ENCODE measurements at places on chromosomes 4 and X.
A peak's percentile ranks its signal among the peaks of the same experiment; 100 is the strongest.

DNA sequence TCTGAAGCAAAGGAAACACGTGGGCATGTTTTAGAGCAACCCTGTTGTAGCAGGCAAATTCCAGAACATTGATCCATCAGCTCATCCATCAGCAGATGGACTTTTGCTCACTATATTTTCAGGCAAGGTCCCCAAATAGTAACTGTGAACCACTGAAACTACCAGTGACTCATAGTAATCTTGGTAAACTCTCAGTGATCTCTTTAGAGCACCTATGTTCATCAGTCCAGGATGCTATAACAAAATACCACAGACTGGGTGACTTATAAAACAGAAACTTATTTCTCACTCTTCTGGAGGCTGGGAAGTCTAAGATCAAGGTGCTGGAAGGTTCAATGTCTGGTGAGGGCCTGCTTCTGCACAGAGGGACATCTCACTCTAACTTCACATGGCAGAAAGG lies 28.9 kb upstream of the BTC start:
- DNase-seq, result no peak

DNA sequence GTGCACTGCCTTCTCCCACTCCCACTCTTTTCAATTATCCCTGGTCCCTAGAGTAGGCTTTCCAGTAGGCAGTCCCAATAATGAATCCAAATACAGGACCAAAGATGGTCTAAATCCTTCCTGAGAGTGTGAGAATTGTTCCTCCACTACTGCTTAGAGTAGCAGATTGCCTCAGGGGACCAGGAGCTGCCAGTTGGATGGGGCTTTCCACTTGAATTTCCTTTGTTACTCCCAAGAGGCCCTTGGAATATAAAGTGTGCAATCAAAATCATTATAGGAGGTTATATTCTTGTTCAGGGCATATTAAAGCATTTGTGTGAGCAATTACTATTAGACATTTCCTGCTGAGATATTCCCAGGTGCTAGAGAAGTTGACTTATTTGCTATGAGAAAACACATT lies 156.6 kb upstream of the TLL1 start:
- DNase-seq, result no peak

GRCh38 chr4:183157215-183157614 lies 58.2 kb downstream of the WWC2 start:
- DNase-seq, result no peak

DNA sequence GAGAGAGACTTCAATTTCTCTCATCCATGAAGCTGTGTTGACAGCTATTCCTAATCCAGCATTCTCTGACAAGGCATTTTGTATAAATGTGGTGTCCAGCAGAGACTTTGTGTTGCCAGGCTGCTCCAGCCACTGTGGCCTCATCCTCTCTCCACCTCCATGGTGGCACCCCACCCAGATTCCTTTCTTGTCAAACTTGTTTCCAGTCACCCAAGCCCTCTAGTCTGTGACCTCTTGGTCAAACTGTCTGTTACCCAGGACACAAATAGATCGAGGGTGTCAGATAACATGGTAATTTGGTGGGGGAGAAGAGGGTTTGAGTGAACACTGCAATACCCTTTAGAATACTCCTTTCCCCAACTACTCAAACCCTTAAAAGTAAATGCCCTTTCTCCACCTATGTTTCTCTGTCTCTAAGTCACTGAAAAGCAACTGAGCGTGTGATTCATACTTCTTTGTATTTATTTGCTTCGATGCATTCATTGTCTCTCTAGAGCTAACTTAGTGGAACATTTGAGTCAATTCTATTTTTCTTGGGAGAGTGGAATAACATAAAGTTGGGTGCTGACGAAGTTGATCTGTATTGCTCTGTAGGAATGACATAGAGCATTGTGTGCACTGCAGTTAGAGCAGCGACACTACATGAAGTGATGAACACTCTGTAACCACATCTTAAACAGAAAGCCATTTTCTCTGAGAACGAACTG lies 13.7 kb downstream of the PITX2 start:
- peak; percentile 67 for DNase-seq

- no peak for DNase-seq
Measured at GRCh38 chr4:100984901-100985300, 362.4 kb downstream of the PPP3CA start.

- no peak for DNase-seq
Measured at GRCh38 chr4:38995660-38996005, 36.6 kb downstream of the TMEM156 start.

GRCh38 chr4:158316264-158316663 lies 106.0 kb downstream of the TMEM144 start:
- no peak for DNase-seq

GRCh38 chr4:10655968-10656367 lies 28.6 kb downstream of the CLNK start:
- DNase-seq, result no peak

DNA sequence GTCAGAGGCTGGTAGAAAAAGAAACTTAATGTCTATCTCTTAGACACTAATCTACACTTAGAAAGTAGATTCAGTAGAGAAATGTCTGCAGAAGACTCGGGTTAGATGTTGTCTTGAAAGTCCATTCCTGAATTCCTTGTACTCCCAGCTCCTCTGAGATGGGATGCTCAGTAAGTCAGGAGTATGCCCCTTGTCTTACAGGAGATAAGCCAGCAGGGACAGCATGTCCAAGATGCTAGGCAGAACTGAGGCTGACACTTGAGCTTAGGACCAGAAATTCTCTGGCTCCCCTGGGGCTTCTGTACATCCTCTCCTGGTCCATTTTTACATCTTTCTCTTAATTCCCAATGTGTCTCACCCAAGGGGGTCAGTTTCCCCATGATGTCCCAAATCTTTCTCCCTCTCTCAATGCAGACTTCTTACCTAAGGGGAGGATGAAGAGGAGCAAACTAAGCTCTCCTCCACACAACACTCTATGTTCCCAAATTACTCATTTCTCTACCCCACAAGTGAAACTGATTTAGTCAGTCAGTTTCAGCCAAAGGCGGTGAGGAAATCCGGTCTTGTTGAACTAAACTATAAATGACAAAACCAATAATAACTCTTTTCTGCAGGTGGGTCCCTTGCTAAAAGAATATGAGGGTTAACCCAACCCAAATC lies 558.2 kb upstream of the DIPK2B start:
- no peak for DNase-seq

GRCh38 chr4:118997601-118998000 lies 108.9 kb downstream of the SYNPO2 start:
- DNase-seq, result no peak

DNA sequence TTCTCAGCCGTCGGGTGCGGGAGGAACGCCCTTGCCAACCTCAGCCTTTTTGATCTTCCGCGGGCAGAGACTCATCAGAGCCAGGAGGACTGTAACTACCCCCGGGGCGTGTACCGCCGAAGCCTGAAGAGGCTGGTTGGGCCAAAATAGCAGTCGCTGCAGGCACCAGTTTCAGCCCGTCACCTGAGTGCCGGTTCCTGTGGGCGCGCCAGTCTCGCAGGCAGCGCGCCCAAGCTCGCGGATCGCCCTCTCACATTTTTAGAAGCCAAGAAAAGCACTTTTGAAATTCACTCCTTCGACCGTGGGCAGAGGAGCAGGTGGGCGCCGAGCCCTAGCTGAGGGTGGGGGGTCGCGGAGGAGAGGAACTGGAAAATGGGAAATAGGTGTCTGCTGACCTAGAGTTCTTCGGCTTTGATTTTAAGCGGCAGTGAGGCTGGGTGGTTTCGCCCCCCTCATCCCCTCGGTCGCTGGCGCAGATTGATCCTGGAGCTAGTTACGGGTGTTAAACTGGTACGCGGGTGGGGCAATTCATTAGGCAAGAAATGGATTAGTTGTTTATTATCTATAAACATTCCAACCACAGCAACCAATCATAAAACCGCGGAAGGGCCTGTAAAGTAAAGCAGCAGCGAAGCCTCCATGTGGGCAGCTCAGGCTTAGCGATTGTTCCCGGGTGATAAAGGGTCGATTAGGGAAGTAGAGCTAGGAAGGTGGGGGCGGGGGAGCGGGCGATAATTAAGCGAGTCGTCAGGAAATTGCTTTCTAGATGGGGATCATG lies 69.2 kb downstream of the FBXO8 start:
- peak; percentile 79 for DNase-seq

- DNase-seq, result no peak
Measured at GRCh38 chrX:107848591-107848990, 22.9 kb downstream of the MID2 start.

- DNase-seq, result no peak
Measured at GRCh38 chr4:165383591-165384073, 4.8 kb downstream of the CPE start.

DNA sequence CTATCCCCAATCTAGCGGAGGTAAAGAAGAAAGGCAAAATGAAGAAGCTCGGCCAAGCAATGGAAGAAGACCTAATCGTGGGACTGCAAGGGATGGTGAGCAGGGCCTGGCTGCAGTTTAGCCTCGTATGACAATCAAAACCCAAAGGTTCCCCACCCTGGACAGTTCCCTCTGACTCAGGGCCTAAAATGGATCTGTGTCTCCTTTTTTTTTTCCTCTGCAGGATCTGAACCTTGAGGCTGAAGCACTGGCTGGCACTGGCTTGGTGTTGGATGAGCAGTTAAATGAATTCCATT lies 986 bp downstream of the HDAC6 start:
- peak; percentile 36 for DNase-seq

DNA sequence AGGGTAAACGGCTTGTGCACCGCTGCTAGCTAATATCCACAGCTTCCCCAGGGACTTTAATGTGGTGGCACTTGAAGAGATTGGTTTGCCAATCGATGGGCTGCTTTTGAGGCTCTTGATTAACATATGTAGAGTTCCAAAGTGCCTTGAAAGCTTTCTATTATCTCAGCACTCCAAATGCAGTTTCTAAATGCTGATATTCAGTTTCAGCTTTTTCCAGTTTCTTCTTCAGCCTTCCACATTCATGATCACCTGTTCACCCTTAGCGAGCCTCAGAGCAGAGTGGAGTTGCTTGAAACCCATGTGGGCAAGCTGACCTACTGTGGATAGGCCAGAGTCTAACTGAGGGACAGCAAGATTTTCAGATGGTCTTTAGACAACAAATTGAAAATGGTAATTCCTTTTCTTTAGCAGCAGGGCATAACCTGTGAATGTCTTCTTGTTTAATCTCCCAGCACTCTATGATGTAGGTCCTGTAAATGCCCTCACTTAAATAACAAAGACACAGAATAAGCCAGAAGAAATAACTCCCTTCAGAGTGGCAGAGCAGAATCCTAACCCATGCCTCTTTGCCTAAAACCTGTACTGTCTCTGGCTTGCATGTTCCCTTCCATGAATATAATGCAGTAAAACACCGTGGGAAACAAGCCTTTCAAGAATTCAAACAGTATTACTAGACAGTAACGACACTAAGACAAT lies 99.8 kb downstream of the TSPAN5 start:
- no peak for DNase-seq

DNA sequence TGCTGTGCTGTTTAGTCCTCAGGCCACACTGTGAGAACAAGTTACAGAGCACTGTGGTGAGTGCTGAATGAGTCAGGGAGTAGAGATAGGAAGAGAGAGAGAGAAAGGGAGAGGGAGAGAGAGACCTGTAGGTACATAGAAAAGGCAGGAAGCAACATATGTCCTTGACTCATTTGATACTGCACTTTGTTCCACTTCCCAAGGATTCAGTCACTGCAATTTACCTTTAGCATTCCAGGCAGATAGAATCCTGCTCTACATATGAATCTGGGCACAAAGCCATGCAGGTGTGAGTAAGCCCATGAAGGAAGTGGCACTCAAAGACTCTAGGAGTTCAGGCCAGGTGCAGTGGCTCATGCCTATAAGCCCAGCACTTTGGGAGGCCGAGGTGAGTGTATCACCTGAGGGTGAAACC lies 1.0 kb upstream of the DAPP1 start:
- DNase-seq, result no peak

DNA sequence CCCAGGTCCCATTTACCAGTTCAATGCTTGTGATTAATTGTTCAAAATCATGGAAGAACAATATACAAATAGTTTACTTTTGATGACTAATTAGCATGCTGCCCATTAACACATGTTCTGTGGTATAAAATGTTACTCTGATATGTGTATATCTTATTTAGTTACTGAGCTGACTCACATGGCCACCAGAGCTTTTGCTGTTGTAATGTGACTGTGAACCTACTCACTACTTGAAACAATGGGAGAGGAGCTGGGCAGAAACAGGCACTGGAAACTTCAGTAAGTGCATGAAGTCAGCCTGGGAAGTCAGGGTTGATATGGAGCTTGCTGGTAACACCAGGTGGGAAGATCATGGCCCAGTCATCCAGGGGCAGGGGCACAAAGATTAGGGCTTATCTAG lies 72.7 kb upstream of the MAD2L1 start:
- no peak for DNase-seq

GRCh38 chrX:41259516-41259915 lies 74.4 kb upstream of the DDX3X start:
- peak; percentile 48 for DNase-seq

DNA sequence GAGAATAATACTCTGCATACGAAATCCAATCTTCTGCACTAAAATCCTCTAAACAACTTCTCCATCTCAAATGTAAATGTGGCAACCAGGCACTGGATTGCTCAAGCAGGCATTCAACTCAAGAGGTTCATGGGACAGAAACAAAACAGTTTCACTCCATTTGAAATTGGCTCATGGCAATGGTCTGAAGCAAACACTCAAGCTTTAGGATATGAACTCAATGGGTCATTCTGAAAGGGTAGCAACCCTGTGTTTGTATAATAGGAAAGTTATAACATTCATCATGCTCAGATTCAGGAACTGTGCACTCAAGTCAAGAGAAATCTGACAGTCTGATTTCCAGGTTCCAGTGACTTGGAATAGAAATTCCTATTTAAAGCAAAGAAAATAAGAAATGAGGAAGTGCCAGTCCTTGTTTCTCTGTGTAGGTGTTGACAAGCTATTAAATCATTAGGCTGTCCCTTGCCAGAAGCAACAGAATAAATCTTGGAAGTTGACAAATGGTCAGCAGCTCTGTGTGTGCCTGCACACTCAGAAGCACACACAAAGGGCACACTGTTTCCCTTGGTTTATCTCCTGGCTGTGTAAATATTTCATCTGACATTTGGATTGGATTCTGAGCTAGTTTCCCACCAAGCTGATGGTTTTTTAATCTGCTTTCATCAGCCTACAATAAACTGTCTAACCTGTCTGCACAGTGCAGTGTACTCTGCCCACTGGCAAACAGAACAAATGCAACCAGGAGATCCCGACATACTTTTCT lies 75.9 kb upstream of the CITED1 start:
- DNase-seq, result no peak

DNA sequence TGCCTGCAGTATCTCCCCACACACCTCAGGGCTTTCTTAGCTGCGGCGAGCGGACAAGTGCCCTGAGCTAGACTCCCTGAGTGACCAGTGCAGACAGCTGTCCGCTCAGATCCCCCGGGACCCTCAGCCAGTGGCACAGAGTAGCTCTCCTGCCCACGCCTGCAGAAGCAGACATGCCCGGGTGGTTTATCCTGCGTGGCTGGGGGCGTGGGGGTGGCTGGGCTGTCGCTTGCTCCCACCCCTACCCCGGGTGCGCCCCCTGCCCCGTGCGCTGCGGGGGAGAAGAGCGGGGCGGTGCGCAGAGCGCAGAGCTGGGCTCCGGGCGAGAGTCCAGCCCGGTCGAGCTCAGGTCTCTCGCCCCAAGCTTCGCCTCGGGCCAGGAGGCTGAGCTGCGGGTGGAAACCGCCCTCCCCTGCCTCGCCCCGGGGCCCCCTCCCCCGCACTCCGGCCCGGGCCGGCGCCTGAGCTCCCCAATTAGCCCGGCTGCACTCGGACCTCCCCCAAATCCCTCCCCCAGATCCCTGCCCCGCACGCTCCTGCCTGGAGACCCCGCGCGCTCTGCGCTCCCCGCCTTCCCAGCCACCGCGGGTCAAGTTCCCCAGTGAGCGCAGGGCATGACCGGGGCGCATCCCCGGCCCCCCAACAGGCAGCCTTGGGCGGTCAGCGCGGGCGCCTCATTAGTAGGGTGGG lies 11.7 kb upstream of the SHOX start:
- DNase-seq, result no peak

Data from ELF-1 (cell line).